ENCODE measurements at places on chromosomes 1 and 21. TPM values are rescaled to one million over a fixed set of nuclear protein-coding genes. Genes with fewer than 3 reads are reported as not detected.

- no peaks in the 10 kb centered on the region for H3K27me3 ChIP-seq
- no peak overlapping the region for H3K27ac ChIP-seq
- H3K36me3 ChIP-seq = peaks cover 3% of the 10 kb centered on the region
- peaks cover 5% of the 10 kb centered on the region for H3K4me1 ChIP-seq
- DNase-seq = no peak
- H3K4me3 ChIP-seq = no peak overlapping the region
These were observed 88.4 kb downstream of the ERG start for GRCh38 chr21:38409907-38410306.

GRCh38 chr1:85957760-85958159, 198.8 kb downstream of the COL24A1 start:
- H3K4me1 ChIP-seq = no peaks in the 10 kb centered on the region
- no peak overlapping the region for H3K4me3 ChIP-seq

DNA sequence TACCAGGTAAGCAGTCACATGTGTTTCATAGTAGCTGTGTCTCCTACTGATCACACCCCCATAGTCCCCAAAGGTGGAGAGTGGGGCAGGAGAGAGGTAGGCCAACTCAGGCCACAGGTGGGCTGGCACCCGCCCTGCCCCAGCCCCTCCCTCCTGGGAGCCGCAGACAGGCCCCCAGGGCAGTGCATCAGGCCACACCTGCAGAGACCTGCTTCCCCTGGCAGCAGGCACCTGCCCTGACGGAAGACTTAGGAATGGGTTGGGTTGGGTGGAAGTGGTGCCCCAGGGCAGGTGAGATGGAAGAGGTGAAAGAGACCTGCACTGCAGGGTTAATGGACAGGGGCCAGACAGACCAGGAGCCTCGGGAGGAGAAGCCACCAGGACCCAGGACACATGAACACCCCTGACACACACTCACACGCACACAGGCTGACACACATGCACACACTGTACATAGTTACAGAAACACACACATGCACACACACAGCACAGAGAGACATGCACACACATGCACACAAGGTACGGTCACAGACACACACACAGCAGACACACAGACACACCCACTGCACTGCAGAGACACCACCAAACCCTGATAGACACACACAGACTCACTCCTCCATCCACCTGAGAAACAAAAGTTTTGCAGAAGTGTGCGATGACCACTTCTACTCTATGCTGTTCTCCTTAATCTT, 1.7 kb upstream of the COL18A1 start:
- peak overlapping the region; percentile 67 for H3K4me3 ChIP-seq
- H3K27ac ChIP-seq = no peak overlapping the region
- H3K4me1 ChIP-seq = peaks cover 13% of the 10 kb centered on the region
- DNase-seq = no peak

- no peak for DNase-seq
- H3K4me3 ChIP-seq = no peak overlapping the region
- H3K27me3 ChIP-seq = no peaks in the 10 kb centered on the region
These were observed 13.7 kb downstream of the PABPC4 start for GRCh38 chr1:39562886-39563285.

DNA sequence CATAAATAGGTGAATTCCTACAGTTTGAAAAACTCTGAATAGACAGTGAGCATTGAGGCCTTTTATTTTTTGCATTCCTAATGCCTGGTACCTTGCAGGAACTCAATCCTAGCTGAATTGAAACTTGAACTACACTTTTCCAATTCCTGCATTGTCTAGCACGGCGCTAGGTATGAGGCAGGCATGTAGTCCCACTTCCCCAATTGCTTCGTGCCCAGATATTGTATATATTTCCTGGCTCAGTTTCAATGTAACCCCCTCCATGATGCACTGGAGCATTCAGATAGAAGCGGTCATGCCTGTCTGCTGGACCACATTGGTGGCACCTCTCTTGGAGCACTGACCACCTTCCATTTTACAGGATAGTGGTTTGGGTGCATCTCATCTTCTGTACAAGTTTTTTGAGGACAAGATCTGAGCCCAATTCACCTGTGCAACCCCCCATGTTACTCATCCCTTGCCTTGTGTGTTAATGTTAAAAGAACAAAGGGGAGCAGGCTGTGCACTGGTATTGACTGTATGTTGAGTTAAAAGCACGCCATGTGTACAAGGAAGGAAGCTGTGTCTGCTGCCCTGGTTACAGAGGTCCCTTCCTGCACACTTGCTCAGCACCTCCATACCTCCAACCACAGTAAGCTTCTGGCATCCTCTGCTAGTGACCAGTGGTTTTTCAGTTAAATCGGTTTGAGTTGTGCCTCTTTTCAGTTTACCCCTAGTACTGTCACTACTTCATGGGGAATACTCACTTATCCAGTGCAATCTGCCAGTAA, 10.0 kb upstream of the RAB7B start:
- H3K27me3 ChIP-seq = no peaks in the 10 kb centered on the region
- DNase-seq = no peak
- H3K27ac ChIP-seq = no peak overlapping the region
- no peaks in the 10 kb centered on the region for H3K4me1 ChIP-seq
- H3K4me3 ChIP-seq = no peak overlapping the region

DNA sequence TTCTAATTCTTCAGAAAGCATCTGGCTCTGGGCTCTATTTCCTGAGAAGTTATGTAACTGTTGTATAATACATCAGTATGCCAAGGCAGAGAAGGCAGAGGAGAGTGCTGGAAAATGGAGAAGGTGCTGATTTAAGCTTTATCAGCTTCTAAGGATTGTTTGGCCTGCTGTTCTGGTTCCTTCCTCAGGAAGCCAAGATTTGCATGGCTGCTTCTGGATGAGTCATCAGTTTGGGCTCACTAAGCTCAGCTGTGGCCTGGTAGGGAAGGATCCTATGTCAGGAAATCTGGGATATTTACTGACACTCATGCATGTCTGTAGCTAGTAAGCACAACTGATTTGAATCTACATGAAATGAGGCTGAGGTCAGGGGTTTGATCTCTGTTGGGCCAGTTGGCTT, 73.2 kb upstream of the ADGRL4 start:
- H3K27me3 ChIP-seq = no peaks in the 10 kb centered on the region
- DNase-seq = peak; percentile 45
- H3K4me3 ChIP-seq = no peak overlapping the region
- H3K36me3 ChIP-seq = no peaks in the 10 kb centered on the region
- no peak overlapping the region for H3K27ac ChIP-seq
- no peaks in the 10 kb centered on the region for H3K4me1 ChIP-seq

PKP1 gene
- 0.09 TPM for total RNA-seq

BARHL2 gene
- total RNA-seq = not detected

KCNK2 gene
- 0.44 TPM for total RNA-seq

TNFRSF25 gene
- 19.4 TPM for total RNA-seq

TMCO4 gene
- 2.7 TPM for total RNA-seq

S100A8 gene
- total RNA-seq = not detected
